ENCODE measurements at places on chromosomes 5 and 9.

DNA sequence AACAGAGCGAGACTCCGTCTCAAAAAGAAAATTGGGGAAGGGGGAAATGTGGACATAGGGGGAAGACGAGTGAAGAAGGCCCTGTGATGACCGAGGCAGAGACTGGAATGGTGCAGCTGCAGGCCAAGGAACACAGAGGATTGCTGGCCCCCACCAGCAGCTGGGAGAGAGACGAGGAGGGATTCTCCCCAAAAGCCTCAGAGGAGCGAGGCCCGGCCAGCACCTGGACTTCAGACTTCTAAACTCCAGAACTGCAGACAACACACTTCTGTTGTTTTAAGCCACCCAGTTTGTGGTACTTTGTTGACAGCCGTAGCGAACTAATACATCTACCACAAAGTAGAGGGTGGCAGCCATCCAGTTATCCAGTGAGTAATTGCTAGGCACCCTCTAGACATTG lies 124.6 kb downstream of the ATPSCKMT start:
- no peak for DNase-seq

DNA sequence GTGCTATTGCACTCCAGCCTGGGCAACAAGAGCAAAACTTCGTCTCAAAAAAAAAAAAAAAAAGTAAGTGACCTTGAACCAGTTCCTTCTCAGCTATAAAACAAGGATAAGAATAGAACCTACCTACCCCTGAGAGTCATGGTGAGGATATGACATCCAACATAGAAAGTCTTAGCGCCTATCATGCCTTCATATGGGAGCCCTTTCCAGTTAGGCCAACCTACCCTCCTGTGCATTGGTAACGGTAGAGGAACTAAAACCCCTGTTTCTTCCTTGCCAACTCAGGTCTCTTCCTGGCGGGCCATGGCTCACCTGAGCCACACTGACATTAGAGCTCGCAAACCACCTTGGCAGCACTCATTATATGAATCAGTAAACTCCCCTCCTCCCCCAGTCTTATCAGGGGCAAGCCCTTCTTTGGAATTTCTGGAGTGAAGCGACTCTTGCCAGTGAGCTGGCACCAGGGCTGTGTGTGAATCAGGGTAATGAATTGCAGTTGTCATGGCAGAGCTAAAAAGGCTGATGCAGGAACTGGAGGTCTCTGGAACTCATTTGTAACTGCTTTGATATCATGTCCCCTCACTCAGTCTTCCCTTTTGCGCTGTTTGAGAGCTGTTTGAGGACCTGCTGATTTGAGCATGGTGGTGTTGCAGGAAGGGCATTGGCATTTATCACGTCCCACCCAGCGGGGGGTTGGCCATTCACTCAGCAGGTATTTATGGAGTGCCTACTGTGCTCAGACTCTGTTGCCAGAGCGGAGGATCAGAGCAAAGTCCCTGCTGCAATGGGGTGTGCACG lies 10.3 kb downstream of the WWC1 start:
- peak; percentile 68 for DNase-seq

GRCh38 chr5:68950125-68950524 lies 143.7 kb upstream of the SLC30A5 start:
- no peak for DNase-seq

GRCh38 chr5:169789417-169789940 lies 152.4 kb downstream of the DOCK2 start:
- DNase-seq, result no peak

- DNase-seq, result no peak
Observed at GRCh38 chr5:79416499-79416898, 97.4 kb downstream of the HOMER1 start.

GRCh38 chr9:29063031-29063430 lies 1489.8 kb upstream of the C9orf72 start:
- no peak for DNase-seq

DNA sequence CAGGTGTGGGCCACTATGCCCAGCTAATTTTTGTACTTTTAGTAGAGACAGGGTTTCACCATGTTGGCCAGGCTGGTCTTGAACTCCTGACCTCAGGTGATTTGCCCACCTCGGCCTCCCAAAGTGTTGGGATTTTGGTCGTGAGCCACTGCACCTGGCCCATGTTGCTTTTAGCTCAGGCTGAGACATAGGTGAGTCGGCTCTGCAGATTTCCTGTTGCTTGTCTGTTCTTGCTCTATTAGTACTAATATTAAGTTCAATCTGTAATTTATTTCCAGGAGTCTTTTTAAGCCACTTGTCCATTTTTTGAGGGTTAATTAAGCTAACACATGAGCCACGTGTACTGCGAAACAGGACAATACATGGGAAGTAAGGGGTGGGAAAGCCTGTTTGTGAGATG lies 21.4 kb upstream of the BASP1 start:
- no peak for DNase-seq

- DNase-seq, result no peak
Observed at GRCh38 chr9:7615344-7615743, 184.2 kb downstream of the DMAC1 start.

DNA sequence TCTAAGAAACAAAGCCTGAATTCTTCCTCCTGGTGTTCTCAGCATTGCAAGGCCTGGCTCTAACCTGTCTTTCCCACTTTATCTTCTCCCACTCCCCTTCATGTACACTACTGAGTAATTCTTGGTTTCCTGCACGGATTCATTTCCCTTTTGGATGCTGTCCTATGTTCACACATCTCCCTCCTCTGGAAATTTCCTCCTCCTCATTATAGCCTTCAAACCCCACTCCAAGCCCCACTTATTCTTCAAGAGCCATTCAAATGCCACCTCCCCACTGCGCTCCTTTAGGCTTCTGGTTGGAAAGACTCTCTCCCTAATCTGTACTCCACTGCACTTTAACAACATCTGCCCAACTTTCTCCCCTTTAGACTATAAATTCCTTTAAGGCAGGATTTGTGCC lies 28.2 kb upstream of the C5orf63 start:
- peak; percentile 11 for DNase-seq

- no peak for DNase-seq
Observed at GRCh38 chr9:129335464-129336129, 157.5 kb upstream of the IER5L start.

- DNase-seq, result no peak
Observed at GRCh38 chr9:100441911-100442361, 15.0 kb downstream of the MSANTD3 start.

DNA sequence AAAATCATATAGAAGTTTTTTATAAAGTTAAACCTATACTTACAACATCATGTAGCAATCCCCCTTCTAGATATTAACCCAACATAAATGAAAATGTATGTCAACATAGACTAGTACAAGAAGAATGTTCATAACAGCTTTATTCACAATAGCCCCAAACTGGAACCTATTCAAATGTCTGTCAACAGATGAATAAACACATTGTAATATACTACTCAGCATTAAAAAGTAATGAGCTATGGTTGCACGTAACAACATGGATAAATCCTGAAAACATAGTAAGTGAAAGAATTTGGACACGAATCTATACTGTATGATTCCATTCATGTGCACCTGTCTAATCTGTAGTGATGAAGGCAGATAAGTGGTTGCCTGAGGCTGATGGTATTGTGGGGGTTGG lies 73.9 kb downstream of the CSNK1G3 start:
- DNase-seq, result no peak

DNA sequence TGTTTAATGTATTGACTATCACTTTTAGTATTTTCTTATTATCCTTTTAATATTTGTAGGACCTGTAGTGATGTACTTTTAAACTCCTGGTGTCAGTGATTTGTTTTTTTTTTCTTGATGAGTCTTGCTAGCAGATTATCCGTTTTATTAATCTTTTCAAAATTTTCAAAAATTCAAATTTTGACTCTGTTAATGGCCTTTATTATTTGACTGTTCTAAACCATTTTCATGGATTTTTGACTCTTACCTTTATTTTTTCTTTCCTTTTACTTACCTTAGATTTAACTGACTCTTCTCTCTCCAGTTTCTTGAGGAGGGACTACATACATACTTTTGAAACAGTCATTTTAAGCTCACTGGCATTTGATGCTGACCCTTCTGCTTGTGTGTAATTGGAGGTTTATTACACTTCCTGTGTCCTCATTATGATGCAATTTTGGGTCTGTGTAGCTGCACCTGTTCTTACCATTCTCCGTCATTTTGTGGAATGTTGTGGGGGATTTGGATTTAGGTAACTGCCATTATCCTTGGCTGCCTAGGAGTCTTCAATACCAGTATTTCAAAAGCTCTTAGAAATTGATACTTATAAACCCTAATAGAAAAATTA lies 32.0 kb upstream of the EXOC3 start:
- DNase-seq, result no peak

GRCh38 chr9:82242285-82242963 lies 253.9 kb downstream of the SPATA31D1 start:
- DNase-seq, result no peak

DNA sequence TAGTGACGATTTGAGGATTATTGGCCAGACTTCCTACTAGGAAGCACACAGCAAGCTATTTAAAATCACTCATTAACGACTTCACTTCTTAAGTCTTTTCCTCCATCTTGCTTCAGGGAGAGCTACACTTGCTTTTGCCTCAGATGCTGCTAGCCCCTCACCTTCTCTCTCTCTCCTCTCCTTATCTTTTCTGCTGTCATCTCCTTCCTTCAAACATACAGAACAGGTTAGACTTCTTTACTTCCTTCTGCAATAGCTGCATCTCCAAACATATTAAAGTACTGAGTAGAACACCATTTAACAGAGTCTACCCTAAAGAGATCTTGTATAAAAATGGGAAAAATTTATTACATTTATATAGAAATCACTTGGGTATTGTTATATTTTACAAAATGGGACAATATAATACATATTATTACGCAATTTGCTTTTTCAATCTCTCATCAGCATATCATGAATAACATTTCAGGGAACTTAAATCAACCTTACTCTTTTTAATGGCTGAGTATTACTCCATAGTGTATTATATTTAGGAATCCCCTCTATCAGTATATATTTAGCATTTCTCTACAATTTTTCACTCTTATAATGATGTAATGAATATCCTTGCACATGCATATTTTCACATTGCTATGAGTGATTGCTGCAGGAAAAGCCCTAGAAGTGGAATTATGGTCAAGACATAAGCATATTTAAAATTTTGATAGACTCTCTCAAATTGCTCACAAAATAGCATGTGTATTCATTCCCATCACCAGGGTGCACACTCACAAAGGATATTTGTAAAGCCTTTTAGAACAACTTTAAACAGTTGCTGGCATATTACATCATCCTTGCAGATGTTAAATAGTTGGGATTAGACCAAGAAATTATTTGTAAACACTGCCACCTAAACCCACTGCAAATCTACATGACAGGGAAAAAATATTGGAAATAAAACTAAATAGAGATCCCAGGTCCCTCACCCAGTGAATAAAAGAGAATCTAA lies 164.5 kb upstream of the NFIB start:
- DNase-seq, result no peak

- no peak for DNase-seq
Observed at GRCh38 chr9:83132768-83133167, 69.8 kb upstream of the RASEF start.

DNA sequence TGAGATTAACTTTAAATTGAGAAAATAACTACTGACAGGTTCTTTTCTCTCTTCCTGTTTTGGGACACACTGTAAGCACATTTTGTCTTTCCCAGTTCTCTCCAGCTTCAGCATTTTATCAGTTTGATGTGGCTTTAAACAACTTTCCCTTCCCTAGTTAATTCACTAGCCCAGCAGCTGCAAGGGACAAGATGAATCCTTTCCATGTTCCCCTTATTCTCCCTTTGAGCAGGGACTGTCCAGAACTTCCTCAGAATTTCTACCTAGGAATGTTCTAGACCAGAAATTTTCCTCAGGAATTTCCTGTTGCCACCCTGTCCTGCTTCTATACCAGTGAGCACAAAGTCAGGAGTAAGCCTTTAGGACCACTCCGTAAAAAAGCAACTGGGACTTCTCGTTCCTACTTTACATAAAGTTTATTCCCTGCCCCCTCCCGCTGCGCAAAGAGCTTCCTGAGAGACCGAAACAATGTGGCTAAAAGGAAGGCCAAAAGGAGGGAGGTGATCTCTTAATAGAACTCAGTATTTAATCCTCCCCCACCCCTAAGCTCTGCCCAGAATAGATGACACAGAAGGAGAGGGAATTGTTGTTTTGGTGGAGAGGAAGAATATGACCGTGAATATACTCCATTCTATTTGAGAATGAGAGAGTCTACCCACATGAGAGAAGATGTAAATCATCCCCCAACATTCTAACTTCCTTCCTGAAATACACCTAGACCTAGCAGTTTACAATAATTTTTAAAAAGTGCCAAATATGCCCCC lies 61.9 kb downstream of the GLIS3 start:
- no peak for DNase-seq

DNA sequence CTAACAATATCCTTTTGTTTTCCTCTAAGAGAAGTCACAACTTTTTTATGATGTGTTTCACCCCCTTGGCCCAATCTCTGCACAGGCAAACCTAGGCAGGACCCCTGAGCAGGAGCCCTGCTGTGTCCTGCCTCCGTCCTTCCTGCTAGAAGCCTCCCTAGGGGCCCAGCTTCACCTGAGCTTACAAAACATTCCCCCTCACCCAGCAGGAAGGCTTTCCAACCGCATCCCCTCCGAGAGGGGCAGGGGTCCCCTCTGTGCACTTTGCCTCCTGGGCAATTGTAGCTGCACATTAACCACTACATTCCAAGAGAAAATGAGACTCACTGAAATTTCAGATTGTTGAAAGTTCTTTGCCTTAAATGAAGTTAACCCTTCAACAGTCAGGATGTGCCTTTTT lies 176.2 kb downstream of the IRX2 start:
- DNase-seq, result no peak

DNA sequence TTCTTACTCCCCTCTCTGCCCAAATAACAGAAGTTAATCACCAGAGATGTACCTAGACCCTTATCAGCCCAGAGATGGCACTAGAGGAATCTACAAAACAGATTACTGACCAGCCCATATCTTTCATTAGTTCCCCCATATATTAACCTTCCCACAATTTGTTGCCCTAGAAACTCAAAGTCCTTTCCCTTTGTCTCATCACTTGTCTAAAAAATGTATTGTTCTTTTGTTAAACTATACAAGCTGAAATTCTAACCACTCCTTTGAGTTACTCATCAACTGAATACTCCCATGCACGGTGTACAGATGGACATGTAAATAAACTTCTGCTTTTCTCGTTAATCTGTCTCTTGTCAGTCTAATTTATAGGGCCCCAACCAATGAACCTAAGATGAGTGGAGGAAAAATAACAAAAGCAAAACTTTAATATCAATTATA lies 130.9 kb downstream of the CCDC192 start:
- DNase-seq, result no peak
